Type B pancreatic cell (in vitro differentiated cells): ENCODE measurements at places on chromosomes 13 and 19. TPM values are rescaled to one million over a fixed set of nuclear protein-coding genes. Genes with fewer than 3 reads are reported as not detected.
A peak's percentile ranks its signal among the peaks of the same experiment; 100 is the strongest.

DNA sequence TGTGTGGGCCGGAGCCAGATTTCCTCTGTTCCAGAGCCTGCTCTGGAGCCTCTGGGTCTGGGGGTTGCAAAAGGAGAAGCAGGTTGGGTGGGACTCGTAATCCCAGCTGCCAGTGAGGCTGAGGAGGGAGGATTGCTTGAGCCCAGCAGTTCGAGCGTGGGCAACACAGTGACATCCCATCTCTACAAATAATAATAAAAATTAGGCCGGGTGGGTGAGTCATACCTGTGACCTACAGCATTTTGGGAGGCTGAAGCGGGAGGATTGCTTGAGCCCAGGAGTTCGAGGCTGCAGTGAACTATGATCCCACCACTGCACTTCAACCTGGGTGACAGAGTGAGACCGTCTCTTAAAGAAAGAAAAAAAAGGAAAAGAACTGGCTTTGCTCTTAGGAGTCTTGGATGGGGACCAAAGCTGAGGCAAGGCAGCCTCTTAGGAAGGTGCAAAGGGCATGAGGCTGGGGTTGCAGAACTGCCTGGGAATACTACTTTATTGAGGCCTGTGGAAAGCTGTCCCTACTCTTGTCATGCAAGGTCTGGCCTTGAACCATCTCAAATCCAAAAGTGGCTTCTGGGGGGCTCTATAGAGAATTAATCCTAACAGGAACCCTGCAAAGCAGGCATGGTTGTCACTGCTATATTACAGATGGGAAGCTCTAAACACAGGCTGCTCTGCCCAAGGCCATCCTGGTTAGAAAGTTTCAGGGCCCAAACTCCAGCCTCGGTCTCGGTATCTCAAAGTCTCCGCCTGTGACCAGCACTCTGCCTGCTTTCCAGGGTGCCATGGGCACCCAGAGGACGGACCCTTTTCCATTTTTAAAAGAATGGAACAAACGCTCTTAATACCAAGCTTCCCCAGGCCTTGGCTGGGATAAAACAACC, 880 bp upstream of the C19orf12 start:
- DNase-seq: no peak

DNA sequence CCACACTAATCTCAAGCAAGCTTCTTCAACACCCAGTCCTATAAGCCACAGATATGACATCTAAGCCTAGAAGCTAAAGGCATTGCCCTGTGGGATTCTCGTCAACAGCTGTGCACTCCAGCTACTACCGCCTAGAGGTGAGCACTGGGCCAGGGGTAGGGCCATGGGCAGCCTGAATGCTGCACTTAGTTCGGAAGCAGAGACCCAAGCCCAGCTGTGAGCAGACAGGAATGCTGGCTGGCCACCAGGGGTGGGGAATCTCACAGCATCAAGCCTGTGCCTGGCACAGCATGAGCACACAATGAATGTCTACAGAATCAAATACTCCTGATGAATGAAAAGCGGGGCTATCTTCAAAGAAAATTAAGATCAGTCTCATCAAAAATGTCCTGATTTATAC, 167.5 kb upstream of the UBL3 start:
- no peak for DNase-seq

GRCh38 chr13:87656306-87656705, 14.9 kb upstream of the SLITRK5 start:
- DNase-seq: no peak

DNA sequence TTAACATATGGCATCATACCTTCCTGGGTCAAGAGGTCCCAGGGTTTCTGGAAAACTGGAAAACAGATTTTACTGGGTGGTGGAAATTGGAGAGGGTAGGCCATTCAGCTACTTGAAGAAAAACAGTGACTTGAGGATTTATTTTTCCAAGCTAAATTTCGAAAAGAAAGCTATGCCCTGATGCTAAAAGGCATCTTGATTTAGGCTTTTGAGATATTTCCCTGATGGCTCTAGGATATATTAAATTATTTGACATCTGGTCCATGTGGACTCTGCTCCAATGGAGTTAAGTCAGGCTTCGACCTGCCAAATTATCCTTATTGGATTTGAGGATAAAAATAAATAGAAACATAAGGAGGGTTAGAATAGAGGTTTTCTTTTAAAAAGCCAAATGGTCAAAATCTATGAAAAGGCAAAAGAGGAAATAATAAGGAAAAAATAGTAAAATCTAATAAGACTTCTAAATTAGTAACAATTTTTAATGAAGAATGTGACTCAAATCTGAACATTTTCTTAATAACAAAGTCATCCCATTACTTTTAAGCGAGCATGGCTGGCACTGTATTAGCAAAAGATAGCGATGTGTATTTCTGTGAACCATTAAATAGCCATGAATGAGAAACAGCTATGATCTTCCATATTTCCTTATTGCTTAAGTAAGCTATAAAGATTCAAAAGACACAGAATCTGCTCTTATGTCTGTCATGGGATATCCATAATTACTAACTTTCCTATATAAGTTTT, 190.0 kb upstream of the MIR17HG start:
- no peak for DNase-seq

- peak; percentile 97 for DNase-seq
Measured at GRCh38 chr13:110715395-110716246, 2.1 kb downstream of the ING1 start.

DNA sequence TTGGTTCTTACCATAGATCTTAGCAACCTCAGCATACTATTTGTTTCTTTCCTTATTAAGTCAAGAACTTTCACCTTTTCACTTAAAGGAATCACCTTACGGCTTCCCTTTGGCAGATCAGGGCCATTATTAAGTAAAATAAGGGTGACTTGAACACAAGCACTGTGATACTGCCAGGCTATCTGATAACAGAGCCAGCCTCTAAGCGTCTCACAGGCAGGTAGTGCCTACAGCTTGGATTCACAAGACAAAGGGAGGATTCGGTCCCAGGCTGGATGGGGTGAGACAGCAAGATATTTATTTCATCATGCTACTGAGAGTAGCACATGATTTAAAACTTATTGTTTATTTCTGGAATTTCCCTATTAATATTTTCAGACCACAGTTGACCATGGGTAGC, 218.6 kb downstream of the FOXO1 start:
- no peak for DNase-seq

GRCh38 chr19:53903055-53903680, 5.9 kb upstream of the CACNG7 start:
- DNase-seq: no peak

DNA sequence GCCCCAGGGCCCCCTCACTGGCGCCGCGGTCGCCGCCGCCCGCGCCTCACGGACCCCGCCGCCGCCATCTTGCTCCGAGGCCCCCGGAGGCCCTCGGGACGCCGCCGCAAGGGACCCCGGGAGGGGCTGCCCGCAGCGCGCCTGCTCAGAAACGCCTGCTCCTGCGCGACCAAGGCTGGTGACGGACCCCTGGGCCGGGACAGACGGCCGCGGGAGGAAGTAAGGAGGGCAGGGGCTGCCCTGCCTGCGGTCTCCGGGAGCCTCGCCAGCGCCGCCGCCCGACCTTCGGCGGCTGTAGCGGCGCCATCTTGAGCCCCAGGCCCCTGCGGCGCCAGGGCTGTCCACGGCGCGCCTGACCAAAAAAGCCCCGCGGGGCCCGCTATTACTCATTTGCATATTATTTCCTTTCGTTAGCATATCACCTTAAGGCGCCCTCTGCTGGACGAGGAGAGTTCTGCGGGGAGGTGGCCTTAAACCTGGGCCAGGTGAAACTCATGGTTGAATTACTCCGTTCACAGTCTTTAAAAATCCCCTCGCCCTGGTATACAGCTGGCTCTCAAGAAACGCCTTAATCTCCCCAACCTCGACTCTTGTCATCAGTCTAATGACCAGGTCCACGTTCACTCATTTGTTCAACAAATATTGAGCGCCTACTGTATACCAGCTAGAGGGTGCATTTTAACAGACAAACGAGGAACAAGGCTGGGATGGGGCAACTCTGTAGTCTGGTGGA, at the start of gene REXO1:
TSS of gene REXO1 (minus strand) at position 85 of the 733 bp plus-strand sequence. CDS start 125 bp downstream, outside the sequence.
- peak; percentile 98 for DNase-seq

- no peak for DNase-seq
Measured at GRCh38 chr13:36395280-36395679, 37.0 kb upstream of the CCNA1 start.

GRCh38 chr13:81031996-81032395, 691.1 kb upstream of the SPRY2 start:
- no peak for DNase-seq

DNA sequence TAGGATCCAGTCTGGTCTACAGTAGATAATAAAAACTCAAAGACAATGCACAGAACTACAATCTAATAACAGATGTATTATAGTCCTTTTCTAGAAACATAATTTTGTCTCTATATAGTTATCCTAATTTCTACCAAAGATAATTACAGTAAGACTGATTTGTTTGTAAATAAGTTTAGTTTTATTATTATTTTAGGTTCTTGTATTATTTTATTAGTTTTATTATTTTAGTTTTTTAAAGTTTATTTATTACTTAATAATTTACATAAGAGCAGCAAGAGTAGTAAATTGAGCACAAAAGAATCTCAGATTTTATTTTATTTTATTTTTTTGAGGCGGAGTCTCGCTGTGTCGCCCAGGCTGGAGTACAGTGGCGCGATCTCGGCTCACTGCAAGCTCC, 22.3 kb upstream of the ZNF227 start:
- DNase-seq: no peak

DNA sequence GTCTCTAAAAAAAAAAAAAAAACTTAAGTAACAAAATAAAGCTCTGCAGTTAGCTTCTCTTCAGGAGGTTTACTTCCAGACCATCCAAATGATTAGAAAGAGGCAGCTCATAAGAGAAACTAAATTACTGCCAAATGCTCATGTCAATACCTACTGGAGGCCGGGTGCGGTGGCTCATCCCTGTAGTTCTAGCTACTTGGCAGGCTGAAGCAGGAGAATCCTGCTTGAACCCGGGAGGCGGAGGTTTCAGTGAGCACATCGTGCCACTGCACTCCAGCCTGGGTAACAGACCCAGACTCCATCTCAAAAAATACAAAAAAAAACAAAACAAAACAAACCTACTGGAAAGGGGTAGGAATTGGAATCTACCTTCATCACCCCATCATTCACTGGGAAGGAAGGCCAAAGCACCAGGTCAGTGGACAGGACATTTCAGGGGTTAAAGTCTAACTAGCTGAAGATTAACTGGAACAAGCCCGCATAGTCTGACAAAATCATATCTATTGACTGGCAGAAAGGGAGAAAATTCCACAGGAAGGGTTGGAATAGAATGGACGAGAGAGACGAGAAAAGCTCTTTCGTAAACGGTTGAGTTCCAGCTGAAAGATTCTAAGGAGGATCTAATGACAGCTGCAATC, 1.3 kb downstream of the ZFP14 start:
- no peak for DNase-seq

GRCh38 chr19:50836543-50837195, 3.3 kb upstream of the KLK15 start:
- no peak for DNase-seq

DNA sequence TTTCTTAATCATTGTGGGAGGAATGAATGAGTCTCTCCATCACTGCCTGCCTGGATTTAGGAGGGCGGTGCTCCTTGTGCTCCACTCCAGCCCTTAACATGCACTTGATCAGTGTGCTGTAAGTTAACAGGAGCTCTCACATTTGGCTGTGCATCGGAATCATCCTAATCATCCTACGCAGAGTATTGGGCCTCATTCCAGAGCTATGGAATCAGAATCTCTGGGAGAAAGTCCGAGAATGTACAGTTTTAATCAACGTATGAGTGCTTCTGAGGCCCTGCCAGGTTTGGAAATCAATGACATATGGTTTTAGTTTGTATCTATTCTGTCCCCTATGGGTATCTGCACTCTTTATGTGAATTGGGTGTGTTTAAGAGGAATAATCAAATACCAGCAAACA, 34.9 kb upstream of the DCLK1 start:
- DNase-seq: no peak

- DNase-seq: no peak
Measured at GRCh38 chr13:22428188-22428828, 752.5 kb upstream of the SGCG start.

- no peak for DNase-seq
Measured at GRCh38 chr19:18995804-18996241, 37.5 kb downstream of the SUGP2 start.

GRCh38 chr19:54470991-54471782, 1.9 kb downstream of the CDC42EP5 start:
- no peak for DNase-seq

The ZNF77 gene
- total RNA-seq: 4.0 and 5.8 TPM in 2 replicates

The ZNF865 gene
- total RNA-seq: 14.6 and 16.2 TPM in 2 replicates

The BICRA gene
- total RNA-seq: 22.9 and 23.5 TPM in 2 replicates
